ENCODE measurements at places on chromosomes 12 and 14.
A peak's percentile ranks its signal among the peaks of the same experiment; 100 is the strongest.

GRCh38 chr12:124740691-124741137, 123.0 kb downstream of the SCARB1 start:
- DNase-seq, result no peak

GRCh38 chr14:21038441-21039422, 3.4 kb upstream of the RNASE7 start:
- DNase-seq, result no peak

DNA sequence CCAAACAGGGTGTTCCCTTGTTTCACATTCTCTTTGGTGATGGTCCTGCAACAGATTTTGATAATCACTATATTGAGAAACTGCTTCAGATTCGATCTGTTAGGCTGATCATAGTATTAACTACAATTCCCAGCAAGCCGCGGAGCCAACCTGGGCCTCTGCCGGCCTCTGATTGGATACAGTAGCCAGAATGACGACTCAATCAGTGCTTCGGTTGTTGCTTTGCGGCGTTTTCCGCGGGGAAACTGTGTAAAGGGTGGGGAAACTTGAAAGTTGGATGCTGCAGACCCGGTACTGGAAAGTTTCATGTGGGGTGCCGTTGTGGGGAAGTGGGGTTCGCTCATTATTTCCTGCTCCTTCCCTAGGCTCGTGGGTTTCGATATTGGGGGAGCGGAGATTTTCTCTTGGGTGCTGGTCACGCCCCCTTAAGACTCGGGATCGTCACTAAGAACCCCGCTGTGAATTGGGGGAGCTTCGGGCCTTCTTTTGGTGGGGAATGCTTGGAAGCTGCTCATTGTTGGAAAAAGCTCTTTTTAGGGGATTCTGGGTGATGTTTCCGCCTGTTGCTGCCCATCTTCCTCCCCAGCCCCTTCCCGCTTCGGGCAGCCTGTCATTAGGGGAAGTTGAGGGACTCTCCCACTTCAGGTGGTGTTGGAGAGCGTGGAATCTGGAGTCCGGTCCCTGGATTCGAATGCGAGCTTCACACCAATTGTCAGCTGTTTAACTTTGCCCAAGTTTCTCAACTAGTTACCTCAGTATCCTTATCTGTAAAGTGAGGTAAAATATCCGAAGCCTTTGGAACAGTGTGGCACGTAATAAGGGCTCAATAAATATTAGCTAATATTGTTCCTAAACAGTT, at the start of gene RAD51B:
Gene RAD51B, plus strand, starts transcription at position 217 of the 859 bp plus-strand sequence.
- peak; percentile 87 for DNase-seq

DNA sequence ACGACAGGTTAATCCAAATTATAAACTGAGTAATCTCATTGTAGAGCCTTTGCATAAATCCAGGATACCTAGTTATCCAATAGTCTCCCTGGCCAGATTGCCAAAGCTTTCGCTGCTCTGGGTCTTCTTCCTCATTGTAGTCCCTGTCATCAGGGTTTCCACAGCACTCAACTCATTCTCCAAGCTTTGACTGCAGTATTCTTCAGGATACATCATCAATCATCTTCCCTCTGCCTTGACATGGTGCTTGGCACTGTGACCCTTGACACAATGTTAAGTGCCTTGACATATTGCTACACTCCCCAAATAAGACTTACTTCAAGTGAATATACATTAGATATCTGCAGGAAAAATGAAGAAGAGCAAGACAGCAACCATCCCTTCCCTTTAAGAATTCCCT, 60.1 kb upstream of the RESF1 start:
- no peak for DNase-seq

DNA sequence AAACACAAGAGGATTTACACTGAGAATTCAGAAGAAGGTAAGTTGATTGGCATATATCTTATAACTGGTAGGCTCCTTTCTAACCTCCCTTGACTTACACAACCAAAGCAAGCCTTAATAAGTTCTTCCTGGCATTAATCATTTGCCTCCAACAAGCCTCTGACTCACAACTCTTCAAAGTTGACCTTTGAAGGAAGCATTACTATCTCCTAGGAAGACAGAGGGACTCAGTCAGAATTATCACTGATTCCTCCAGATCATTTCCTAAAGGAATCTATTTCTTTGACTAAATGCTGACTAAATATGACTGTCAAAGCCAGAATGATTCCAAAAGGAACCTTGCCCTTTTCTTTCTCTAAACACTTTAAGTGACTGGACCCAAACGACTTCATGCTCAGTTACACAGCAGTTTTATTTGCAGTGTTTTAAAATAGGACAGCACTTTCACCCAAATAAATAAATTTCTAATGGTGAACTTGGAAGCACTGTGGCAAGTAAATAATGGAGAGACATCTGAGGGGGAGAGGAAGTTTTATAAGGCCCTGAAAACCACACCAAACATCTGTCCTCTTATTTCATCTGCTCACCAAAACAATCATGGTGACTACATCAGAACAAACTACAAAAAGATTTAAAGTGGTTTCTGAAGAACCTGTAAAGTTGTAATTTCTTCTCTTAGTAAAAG, 128.2 kb downstream of the KLHL28 start:
- DNase-seq, result no peak

- no peak for DNase-seq
Measured at GRCh38 chr12:130444061-130444460, 106.4 kb downstream of the PIWIL1 start.

GRCh38 chr12:65993781-65994180, 136.8 kb downstream of the LLPH start:
- no peak for DNase-seq

Measured in brain microvascular endothelial cell (primary cell).